ENCODE measurements at places on chromosomes 7 and 10.

DNA sequence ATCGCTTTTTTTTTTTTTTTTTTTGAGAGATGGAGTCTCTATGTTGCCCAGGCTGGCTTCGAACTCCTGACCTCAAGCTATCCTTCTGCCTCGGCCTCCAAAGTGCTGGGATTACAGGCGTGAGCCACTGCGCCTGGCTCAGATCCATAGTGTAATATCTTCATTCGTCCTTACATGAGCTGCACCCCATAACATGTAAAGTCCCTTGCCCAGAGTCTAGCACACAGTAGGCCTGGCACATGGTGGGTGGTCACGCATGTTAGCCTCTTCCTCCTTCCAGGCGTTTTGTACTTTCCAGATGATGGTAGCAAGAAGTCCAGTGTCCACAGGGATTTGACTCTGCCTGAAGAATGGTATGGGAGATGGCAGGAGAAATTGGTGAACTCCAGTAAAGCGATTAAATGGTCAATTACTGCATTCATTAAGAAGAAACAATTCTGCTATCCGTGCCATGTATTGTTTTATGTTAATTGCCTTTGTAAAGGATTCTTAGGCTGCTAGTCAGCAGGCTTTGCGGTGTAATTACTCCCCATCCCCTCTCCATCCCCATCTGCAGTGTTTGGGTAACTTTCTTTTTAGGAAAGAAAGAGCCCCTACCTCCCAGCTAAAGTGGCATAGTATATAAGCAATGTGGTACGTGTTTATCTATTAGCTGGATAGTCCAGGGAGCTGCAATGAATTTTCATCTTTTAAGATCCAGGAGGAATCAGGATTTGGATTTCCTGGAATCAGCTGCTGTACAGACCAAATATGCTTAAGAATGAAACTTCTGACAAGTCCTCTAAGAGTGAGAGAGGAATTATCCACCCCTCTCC lies 1.2 kb downstream of the TPST1 start:
- DNase-seq, result no peak

DNA sequence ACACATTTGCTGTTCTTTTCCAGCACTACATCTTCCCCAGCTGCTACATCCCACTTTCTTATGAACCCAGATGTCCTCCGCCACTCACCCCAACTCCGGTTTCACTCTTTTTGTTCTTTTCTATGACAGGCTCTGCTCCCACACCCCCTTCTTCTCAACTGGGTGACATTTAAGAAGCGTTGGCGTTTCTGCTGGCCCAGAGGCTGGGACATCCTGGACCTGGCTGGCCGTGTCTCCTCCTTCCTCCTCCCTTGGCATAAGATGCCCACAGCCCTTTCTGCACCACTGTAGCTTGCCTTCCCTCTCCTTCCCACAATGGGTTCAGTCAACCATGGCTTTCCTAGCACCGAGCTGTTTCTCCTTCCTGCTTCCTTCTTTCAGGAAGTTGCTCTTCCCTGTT lies 9.4 kb upstream of the CALML5 start:
- DNase-seq, result no peak

- DNase-seq, result no peak
These were observed 11.7 kb downstream of the SRPK2 start for GRCh38 chr7:105376908-105377533.

DNA sequence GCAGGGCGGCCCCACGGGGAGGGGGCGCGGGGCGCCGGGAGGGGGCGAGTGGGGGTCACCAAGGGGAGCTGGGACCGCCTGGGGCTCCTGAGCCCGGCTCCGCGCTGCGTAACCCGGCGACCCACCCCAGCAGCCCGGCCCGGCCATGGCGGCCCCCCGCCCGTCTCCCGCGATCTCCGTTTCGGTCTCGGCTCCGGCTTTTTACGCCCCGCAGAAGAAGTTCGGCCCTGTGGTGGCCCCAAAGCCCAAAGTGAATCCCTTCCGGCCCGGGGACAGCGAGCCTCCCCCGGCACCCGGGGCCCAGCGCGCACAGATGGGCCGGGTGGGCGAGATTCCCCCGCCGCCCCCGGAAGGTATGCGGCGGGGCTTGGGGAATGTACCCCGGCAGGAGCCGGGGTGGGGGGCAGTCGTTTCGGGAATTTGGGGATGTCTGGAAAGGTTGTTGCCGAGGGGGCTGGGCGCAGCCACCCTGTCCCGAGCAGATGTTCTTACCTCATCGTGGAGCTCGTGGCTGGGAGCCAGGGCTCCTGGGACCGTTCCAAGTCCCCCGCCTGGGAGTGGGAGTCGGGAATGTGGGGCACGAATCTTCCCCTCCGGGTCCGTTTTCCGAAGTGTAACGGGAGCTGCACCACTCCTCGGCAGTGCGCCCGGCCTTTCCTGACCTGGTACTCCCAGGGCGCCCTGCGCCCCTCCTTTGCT lies 431 bp downstream of the ZYX start:
- no peak for DNase-seq

- no peak for DNase-seq
These were observed 1027.7 kb downstream of the LRMDA start for GRCh38 chr10:76459016-76459730.

GRCh38 chr10:63700631-63701156 lies 179.5 kb downstream of the REEP3 start:
- DNase-seq, result no peak

GRCh38 chr7:24108906-24109376 lies 175.0 kb upstream of the NPY start:
- DNase-seq, result no peak

- peak; percentile 6 for DNase-seq
These were observed 400.7 kb upstream of the MKI67 start for GRCh38 chr10:128526791-128527375.

- DNase-seq, result no peak
These were observed 75.0 kb upstream of the MAGI2 start for GRCh38 chr7:79528421-79528820.

GRCh38 chr7:103293526-103293925 lies 3.7 kb upstream of the PMPCB start:
- no peak for DNase-seq

- no peak for DNase-seq
These were observed 276.2 kb downstream of the MDFIC start for GRCh38 chr7:115198143-115198542.

GRCh38 chr10:113140143-113141011 lies 190.3 kb downstream of the TCF7L2 start:
- DNase-seq, result no peak

DNA sequence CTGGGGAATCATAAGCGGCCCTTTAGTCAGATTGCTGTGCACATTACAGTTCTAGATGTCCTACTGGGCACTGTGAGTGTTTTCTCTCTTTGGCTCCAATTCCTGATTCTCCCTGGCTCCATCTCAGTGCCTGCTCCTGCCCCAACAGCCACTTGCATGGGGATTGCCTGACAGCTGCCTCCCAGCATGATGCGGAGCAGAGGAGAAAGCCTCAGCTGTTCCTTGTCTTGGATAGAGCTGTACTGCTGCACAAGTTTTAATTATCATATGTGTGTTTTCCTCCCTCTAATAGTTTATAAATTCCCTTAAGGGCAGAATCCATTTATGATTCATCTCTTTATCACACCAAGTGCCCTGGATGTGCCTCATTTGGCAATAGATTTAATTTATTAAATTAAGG lies 285.8 kb upstream of the COBL start:
- DNase-seq, result no peak

DNA sequence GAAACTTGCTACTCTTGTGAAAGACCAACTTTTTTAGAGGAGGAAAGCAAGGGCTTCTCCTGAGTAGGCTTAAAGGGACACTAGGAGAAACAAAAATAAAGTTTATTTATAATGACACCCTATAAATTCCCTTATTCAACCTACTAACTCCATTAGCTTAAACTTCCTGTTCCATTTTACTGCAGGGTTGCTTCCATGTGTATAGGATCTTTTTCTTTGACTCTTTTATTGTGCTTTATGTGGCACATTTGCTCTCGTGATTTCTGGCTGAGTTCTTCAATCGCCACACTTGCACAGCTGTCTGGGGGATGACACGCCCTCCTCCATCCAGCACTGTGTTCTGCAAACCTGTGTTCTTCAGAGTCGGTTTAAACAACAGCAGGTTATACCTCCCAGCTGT lies 225.7 kb upstream of the NPVF start:
- DNase-seq, result peak; percentile 45

GRCh38 chr7:81487516-81487915 lies 282.3 kb downstream of the HGF start:
- DNase-seq, result no peak

DNA sequence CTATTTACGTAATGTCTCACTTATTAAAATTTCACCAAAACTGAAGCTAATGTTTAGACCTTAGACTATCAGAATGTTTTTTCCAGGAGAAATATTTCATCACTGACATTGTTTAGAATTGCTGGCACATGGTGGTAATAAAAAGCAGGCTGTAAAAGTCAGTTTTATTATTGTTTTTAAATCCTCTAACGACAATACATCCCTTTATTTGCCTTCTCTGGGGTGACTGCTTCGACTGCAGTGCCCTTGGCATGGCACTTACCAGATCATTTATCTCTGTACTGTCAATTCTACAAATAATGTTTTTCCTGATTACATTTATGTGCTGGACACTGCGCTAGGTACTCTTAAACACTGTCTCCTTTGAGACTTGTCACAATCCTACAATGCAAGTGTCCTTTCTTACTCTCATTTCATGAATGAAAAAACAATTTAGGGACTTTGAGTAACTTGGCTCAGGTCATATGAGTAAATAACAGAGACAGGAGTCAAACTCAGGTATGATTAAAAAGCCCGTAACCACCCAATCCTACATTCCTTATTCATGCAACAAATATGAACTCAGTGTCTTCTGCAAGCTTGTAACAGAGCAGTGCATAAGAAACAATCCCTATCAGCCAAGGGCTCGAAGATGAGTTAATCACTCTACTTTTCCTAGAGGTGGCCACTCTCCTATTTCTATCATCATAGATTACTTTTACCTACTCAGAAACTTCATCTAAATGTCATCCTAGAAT lies 5.6 kb upstream of the ING3 start:
- DNase-seq, result no peak

DNA sequence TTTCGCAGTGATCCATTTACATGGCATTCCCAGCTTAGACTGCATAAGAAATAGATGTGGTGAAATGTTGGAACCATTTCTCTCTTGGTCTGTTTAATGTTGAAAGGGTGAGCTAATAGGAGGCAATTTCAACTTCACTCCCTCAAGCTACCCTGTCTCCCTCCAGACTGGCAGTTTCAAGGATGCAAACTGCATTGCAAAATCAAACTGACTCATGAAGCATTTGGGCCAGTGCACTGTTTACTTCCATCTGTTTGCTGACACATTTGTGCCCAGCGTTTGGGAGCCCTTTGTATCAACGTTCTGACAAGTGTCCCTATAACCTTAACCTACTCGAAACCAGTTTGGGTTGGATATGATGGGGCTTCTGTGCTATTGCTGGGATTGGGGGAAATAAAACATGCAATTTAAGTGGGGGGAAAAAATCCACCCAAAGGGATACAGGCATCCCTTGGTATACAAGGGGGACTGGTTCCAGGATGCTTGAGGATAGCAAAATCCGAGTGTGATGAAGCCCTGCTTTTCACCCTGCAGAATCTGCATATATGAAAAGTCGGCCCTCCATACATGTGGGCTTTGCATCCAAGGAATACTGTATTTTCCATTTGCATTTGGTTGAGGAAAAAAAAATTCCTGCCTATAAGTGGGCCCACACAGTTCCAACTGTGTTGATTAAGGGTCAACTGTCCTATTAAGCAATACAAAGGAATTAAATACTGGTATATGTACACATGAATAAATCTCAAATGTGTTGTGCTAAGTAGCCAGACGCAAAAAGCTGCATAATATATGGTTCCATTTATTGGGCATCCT lies 15.6 kb downstream of the RHEB start:
- DNase-seq, result no peak

- no peak for DNase-seq
These were observed 12.8 kb downstream of the MEIG1 start for GRCh38 chr10:14971867-14972448.

- no peak for DNase-seq
These were observed 63.0 kb downstream of the RALA start for GRCh38 chr7:39686261-39686924.

- no peak for DNase-seq
These were observed 135.4 kb downstream of the ST7 start for GRCh38 chr7:117088623-117089194.

DNA sequence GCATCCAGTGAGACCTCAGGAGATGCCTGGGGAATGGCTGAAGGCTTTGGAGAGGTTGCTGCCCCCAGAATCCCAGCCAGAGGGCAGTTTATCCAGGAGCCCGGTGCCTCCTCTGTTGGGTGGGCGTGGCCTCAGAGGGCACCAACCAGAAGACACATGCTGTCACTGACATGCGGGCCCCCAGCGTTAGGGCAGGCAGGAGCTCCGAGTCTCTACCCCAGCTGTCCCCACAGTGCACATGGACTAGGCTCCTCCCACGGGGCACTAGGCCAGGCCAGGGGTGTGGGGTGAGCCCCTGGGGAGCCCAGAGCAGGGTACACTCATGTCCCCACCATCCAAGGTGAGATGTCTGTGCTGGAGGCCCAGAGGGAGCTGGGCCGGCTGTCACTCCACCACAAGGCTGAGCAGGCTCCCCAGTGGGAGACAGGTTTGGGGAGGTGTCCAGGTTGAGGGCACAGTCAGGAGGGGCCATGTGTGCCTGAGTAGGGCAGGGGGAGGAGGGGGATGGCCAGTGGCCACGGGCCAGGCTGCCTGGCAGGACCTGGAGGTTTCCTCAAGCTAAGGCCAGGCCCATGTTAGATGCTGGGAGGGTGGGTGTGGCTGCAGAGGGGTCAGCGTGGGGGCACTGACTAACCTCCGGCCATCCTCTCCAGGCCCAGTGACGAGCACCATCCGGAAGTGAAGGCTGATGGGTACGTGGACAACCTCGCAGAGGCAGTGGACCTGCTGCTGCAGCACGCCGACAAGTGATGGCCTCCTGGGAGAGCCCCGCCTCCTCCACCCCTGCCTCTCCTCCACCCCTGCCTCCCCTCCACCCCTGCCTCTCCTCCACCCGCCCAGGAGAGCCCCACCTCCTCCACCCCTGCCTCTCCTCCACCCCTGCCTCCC lies 131.3 kb downstream of the FAM53B start:
- DNase-seq, result no peak

DNA sequence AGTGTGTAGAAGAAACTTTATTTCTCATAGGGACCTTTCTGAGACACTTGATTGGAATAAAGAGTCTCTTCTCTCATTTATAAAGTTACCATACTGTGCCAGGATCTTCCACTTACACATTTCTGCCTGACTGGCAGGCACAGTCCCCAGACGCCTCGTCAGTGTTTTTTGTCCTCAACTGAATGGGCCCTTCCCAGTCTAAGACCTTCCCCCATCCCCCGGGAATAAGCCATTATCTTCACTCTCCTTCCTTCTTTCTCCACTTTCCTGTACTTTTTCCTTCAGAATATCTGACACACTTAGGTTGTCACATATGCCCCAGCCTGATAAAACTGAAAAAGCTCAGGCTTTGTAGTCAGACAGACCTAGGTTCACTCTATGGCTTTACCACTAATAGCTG lies 35.3 kb upstream of the KCNIP2 start:
- no peak for DNase-seq

GRCh38 chr10:80701706-80702105 lies 164.0 kb downstream of the SH2D4B start:
- no peak for DNase-seq

- no peak for DNase-seq
These were observed 22.6 kb downstream of the KCNMA1 start for GRCh38 chr10:77614778-77615625.

GRCh38 chr7:152072421-152072820 lies 46.9 kb downstream of the GALNT11 start:
- no peak for DNase-seq
